ENCODE measurements at places on chromosomes 2 and 18.

DNA sequence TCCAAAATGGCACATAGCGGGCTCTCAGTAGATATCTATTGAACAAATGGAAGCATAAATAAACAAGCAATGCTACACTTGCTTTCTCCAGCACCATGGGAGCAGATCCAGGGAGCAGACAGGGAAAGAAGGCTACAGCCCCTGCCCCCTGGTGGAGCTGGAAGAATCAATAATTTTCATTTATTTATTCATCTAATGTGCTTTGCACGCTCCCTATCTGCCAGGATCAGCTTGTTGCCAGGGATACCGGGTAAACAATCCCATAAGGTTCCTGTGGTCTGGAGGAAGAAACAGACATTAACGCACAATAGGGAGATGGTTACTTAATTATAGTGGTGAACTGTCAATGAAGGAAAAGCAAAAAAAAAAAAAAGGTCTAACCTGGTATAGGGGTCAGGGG, 40.1 kb upstream of the CLASP1 start:
- DNase-seq, result peak; percentile 17

DNA sequence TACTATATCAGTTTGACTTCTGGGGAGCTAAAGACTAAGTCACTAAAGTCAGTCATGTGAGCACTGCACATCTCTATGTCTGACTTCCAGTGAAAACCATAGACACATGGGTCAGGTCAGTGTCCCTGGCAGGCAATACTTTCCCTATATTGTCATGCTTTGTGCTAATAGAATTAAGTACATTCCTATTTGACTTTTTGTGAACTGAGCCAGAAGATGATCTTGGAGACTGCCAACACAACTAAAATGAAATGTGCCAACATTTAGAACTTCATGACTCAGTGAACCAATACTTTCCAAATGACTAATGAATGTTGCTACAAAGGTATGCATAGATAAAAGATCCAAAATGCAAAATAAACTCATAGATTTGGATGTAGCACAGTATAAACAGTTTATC, 820.8 kb upstream of the FAM98A start:
- DNase-seq, result no peak

GRCh38 chr18:24051031-24051947, 36.7 kb downstream of the TTC39C start:
- no peak for DNase-seq

GRCh38 chr2:42757981-42758740, 5.8 kb downstream of the OXER1 start:
- DNase-seq, result no peak

GRCh38 chr18:39938676-39939608, 2016.1 kb upstream of the PIK3C3 start:
- no peak for DNase-seq

DNA sequence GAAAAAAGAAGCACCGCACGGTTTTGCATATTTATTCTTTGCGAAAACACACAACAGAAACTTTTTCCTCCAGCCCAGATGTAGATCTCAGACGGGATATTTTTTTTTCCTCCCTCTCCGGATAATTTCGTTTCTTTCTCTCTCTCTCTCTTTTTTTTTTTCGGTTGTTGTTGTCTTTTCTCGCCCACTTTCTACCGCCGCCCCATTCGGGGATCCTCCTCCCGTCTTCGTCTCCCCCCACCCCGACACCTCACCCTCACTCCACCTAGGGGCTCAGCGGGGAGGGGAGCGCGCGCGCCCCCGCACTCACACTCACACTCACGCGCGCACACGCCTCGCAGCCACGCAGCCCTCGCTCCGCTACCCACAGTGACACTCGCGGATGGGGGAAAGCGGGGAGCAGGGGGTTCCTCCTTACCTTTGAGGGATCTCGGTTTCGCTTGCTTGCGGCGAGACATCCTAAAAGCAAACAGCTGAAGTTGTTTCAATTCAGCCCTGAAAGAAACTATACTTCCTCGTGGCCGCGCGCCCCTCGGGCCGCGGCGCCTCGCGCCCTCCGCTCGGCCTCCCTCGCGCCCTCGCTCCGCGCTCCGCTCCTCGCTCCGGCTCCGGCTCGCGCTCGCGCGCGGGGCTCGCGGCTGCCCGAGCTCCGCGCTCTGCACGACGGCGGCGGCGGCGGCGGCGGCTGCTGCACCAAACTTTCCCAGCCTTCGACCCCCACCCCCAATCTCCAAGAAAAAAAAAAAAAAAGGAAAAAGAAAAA, 1.3 kb downstream of the ZNF521 start:
- peak; percentile 5 for DNase-seq

DNA sequence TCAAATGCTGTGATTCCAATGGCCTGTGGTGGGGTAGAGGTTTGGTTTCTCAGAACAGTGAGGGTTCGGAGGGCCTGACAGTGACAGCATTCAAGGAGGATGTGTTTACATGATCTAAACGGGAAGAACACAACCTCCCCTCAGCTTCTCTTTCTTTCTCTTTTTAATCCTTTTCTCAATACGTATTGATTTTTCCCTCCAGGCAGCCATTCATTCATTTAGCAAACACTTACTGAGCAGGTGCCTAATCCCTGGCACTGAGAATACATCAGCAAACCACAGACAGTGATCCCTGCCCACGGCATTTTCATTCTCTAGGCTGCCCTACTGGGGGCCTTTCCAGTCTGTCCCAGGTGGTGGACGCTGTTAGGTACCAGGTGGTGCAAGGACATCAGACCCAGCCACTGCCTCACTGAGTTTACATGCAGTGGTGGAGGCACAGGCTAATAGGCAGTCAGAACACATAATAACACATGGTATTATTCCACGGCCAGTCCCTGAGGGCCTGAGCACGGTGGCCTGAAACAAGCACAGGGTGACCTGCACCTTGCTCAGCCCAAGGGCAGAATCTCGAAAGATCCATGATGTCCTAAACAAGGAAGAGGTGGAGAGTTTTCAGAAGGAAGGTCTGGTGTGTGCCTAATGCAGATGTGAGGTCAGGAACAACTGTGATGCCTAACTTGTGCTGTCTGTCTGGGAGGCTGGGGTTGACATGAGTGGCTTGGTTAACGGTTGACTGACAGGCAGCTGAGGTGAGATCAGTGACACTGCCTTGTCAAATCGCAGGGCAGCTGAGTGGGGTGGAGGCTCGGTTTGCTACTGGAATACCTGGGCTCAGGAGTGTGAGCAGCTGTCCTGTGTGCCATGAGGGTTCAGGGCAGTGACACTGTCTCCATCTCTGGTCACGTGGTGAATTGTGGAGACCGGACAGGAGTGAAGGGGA, 785.5 kb upstream of the HS6ST1 start:
- DNase-seq, result no peak

DNA sequence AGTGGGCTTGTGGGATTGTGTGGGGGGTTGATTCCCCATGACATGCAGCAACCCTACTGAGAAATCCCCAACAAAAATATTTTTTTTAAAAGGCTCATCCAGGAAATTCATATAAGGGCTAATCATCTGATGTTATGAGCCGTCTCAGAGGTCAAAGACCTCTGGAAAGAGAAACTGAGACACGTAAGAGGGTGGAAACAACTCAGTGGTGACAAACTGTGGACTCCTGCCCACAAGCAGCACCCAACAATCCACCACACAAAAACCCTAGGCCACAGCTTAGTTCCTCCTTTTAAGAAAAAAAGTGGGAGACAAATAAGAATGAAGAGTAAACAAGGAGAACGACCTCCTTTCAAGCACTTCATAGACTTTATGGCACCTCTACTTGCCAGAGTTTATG, 1096.1 kb upstream of the NRXN1 start:
- DNase-seq, result no peak

- peak; percentile 87 for DNase-seq
These were observed at the start of gene DRC1 for GRCh38 chr2:26401739-26402541. Gene DRC1 (plus strand): TSS chr2:26401920. CDS start chr2:26401990, 70 bp downstream.

DNA sequence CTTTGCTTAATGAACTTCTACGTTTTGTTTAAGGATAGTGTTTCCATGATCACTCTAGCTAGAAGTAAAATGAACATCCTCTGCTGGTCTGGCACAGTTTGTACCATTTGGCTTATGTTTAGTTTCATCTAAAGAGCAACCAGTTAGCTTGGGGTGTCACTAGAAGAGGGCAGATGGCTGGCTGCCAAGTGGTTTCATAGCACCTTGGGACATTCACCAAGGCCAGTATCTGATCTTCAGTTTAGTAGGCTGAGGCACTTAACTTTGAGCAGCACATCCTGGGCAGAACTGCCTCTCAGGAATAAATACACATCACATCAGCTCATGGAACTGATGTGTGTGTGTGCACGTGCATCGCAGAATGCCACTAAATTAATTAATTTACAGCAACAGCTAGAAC, 68.4 kb downstream of the NXPH2 start:
- DNase-seq, result no peak

DNA sequence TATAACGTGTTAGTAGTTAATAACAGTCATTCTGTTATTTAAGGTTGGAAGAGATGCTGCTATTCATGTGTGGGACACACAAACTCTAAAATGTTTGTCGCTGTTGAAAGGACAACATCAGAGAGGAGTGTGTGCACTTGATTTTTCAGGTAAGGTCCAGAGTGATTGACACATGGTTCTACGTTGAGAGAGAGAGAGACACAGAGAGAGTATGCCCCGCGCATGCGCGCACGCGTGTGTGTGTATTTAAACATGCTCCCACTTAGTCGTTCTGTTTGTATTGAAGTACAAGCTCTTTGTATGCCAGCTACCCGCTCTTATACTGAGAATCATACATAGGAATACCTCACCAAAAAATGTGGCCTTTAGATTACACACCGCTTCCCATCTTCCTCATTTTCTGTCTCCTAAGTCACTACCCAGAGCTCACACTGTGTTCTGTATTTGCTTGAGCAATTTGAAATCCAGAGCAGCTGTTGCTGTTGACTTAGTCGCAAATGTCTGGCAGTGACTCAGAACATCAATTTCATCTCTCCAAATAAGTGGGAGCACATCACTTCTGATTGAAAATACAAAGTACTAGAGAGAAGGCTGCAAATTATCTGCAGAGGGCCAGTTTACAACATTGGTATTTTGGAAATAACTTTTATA, 148.1 kb downstream of the EML6 start:
- DNase-seq, result no peak
